Fibroblast of villous mesenchyme (primary cell): ENCODE measurements at places on chromosomes 4 and X. TPM values are rescaled to one million over a fixed set of nuclear protein-coding genes. Genes with fewer than 3 reads are reported as not detected.

Gene RXFP1
- 1.3 and 1.7 TPM in 2 replicates for total RNA-seq

Gene SH3RF1
- 29.3 and 41.9 TPM in 2 replicates for total RNA-seq

Gene CD40LG
- total RNA-seq: not detected in 2 replicates

Gene ADGRG4
- total RNA-seq: not detected in 2 replicates

Gene MAEA
- total RNA-seq: 59.6 and 60.2 TPM in 2 replicates

Gene GSTCD
- 11.0 and 22.5 TPM in 2 replicates for total RNA-seq

Gene LPAR4
- total RNA-seq: under 0.01 and 0.32 TPM in 2 replicates

Gene CYLC1
- total RNA-seq: not detected in 2 replicates

Gene SHROOM4
- total RNA-seq: 0.43 and 0.97 TPM in 2 replicates

Gene RAB39B
- under 0.01 and 0.43 TPM in 2 replicates for total RNA-seq

Gene TIGD4
- under 0.01 TPM in 2 replicates for total RNA-seq

Gene ETDB
- not detected in 2 replicates for total RNA-seq
